ENCODE measurements at places on chromosomes 5 and 9. TPM values are rescaled to one million over a fixed set of nuclear protein-coding genes. Genes with fewer than 3 reads are reported as not detected.

The NCS1 gene
- total RNA-seq, result 11.5 TPM

The SLC45A2 gene
- 0.16 TPM for total RNA-seq

The SLC24A2 gene
- total RNA-seq, result not detected

The SHISAL2B gene
- total RNA-seq, result not detected

The HSPA4 gene
- total RNA-seq, result 68.0 TPM

The PRXL2C gene
- 25.3 TPM for total RNA-seq

The QRFP gene
- total RNA-seq, result not detected

The CNTLN gene
- total RNA-seq, result 5.3 TPM

The DOCK2 gene
- total RNA-seq, result 12.1 TPM

The PCDHGB1 gene
- total RNA-seq, result 3.2 TPM

The IL5 gene
- total RNA-seq, result not detected

The TSSK1B gene
- not detected for total RNA-seq

DNA sequence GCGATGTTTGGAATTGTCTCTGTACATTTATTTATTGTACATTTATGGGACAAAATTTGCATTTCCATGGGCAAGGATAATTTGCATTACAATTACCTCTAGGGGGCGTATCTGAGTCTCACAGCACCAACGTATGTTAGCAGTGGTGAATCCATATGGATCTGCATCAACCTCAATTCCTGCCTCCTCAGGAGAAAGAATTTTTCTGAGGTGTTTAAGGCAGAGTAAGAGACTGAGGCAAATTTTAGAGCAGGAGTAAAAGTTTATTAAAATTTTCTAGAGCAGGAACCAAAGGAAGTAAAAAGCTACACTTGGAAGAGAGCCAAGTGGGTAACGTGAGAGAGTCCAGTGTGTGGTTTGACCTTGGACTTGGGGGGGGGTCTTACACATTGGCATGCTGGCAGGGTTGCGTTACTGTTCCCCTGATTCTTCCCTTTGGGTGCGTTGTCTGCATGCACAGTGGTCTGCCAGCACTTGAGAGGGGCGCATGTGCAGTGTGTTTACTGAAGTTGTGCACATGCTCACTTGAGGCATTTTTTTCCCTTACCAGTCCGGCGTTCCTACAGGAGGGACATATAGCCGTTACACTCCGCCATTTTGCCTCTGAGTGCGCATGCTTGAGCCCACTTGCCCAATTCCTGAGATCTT, 21.0 kb upstream of the RAB14 start:
- DNase-seq, result no peak

DNA sequence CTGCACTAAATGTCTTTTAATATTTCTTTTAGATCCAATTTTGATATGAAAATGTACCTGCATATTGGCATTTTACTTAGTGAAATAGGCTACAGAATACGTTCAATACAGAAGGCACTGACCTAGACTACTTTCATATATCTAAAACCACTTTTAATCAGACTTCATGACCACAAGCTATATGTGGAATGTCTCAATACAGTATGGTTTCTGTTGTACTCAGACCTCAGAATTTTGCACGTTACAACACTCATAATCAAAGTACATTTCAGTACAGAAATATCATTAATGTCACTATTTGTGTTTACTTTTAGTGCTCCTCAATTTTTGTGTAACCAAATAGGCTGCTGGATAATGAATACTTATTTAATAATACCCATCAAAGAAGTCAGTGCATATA, 74.8 kb downstream of the MEF2C start:
- no peak for DNase-seq

- no peak for DNase-seq
Measured at GRCh38 chr9:94606646-94607422, 13.2 kb upstream of the FBP2 start.

- peak; percentile 25 for DNase-seq
Measured at GRCh38 chr5:13251623-13252376, 692.7 kb downstream of the DNAH5 start.

DNA sequence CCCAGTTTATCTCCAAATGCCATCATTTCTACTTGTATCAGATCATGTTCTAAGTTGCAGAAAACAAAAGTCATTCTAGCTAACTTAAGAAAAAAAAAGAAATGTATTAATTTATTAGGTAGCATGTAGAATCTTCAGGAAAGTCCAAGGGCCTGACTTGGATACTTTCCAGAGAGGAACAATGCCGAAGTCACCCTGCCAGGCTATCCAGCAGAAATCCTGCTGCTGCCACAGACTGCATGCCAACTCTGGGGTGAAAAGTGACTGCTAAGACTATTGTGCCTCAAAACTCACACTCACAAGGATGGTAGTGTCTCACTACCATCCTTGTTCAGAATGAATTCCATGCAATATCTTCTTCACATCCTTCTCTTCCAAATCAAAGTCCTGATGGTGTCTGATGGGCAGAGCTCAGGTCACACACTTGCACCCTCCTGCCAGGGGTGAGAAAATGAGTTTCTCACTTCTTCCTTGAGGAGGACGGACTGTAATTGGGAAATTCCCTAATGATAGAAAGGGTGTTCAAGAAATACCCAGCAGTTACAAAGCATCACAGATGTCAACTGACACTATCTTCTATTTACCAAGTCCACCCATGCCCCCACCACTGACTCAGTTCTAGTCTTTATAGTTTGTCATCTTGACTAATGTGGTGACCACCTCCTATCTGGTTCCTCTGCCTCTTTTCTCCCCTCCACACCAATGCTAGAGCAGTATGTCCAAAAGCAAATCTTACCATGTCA, 279.4 kb downstream of the CWC27 start:
- no peak for DNase-seq

GRCh38 chr5:176704817-176705216, 57.5 kb downstream of the TSPAN17 start:
- no peak for DNase-seq

DNA sequence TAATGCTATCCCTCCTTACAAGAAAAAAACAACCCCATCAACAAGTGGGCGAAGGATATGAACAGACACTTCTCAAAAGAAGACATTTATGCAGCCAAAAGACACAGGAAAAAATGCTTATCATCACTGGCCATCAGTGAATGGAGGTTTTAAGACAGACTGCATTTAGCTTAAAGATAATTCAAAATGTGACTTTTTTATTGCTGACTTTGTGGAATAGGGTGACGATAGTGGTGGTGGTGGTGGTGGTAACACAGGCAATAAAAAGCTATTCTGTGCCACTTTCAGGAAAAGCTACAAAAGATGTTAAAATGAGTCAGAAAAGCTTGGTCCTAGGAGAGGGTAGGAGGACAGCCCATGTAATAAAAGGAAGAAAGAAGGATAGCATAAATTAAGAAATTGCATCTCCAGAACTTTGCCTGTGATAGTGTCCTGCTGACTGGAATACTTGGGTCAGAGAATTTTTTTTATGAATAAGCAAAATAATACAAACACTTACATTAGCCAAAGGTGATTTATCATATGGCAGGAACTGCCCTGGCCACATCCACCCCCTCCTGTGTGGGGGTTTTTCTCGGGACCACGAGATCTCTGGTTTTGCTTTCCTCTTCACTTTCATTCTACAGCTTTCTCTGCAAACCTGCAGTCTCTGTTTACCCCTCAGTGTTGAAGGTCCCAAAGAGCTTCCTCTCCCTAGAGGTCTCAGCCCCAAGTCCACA, 186.7 kb downstream of the DRD1 start:
- no peak for DNase-seq

GRCh38 chr9:32378496-32378895, 5.9 kb upstream of the ACO1 start:
- DNase-seq, result no peak

GRCh38 chr5:10257870-10258269, 7.8 kb downstream of the CCT5 start:
- DNase-seq, result no peak

DNA sequence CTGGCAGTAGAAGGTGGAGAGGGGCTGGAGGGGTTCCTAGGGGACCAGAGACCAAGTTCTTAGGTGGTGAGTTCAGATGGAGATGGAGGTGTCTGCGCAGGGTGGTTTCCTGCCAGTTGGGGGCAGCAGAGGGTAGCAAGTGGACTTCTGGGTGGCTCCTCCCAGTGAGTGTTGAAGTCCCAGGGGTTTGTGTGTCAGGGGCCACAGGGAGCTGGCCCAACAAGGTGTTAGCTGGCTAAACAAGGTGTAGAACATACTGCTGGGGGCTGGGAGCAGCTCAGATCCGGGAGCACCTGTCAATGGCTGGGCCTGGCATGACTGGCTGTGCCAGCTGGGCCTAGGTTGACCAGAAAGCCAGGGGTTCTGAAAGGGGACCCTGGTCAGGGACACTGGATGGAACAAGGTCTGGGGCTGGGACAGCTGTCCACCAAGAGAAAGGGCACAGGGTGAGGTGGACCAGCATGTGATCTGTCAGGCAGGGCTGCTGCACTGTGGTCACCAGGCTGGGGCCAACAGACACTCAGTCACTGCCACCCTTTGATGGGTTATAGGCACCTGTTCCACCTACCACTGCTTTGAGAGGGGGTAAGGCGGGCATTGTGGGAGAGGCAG, 35.6 kb downstream of the DAB2IP start:
- DNase-seq, result peak; percentile 78

- DNase-seq, result no peak
Measured at GRCh38 chr5:142870532-142871362, 100.6 kb downstream of the ARHGAP26 start.

DNA sequence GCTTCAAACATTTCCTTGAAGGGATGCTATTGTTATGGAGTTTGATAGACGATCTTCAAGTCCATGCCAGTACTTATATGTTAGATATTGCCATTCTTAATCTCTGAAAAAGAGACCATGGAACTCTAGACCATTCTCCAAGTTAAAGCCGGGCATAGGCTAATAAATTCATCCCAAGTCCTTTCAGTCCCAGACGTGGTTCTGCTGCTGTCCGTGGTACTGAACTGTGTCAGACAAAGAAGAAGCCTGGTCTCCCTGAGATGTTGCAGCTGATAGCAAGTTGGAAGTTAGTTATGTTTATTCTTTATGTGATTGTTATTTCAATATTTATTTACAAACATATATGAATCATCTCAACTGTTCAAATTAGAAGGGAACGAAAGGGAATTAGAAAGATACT, 158.7 kb downstream of the NMUR2 start:
- DNase-seq, result peak; percentile 33

GRCh38 chr9:129500161-129500862, 120.6 kb downstream of the C9orf50 start:
- peak; percentile 34 for DNase-seq

GRCh38 chr5:82151662-82152061, 126.5 kb downstream of the RPS23 start:
- DNase-seq, result no peak

DNA sequence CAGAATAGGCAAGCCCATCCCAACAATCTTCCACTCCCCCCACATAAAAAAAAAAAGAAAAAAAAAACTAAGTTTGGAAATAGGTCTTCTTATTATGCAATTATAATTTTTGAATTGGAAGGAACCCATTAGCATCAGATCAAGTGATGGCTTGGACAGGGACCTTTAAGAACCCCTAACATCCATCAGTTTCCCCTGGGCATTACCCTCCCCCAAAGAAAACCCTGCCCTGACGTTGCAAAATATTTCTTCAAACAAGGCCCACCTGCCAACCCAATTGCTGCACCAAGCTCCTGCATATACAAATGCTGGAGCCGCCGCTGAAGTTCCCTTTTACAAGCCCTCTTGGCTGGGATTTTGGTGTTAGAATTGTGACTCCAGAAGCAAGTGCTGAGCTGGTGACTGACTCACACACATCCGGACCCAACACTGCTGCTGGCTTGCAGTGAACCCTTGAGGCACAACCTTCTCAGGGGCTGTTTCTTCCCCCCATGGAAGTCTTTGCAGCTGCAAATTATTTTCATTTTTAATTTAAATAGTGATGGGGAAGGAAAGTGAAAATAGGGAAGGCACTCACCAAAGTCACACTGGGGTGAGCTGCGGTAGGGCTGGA, 56.1 kb upstream of the AFAP1L1 start:
- DNase-seq, result peak; percentile 64

GRCh38 chr5:103674251-103674650, 111.7 kb upstream of the NUDT12 start:
- no peak for DNase-seq

DNA sequence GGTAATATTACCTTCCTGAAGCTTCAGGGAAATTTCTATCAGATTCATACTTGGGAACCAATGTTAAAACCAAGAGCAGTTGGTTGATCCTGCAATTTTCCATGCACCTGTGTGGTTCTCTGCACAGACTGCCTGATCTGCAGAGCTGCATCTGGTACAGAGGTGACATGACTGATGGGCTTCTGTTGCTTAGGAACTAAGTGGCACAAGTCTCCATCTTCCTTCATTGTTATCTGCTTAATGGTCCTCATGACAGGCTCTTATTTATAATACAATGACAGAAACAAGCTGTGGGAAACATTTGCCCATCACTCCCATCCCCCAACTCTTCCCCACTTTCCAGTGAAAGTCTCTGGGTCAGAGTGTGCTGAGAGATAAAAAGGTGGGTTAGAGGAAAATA, 799.1 kb downstream of the TAF11L14 start:
- no peak for DNase-seq

DNA sequence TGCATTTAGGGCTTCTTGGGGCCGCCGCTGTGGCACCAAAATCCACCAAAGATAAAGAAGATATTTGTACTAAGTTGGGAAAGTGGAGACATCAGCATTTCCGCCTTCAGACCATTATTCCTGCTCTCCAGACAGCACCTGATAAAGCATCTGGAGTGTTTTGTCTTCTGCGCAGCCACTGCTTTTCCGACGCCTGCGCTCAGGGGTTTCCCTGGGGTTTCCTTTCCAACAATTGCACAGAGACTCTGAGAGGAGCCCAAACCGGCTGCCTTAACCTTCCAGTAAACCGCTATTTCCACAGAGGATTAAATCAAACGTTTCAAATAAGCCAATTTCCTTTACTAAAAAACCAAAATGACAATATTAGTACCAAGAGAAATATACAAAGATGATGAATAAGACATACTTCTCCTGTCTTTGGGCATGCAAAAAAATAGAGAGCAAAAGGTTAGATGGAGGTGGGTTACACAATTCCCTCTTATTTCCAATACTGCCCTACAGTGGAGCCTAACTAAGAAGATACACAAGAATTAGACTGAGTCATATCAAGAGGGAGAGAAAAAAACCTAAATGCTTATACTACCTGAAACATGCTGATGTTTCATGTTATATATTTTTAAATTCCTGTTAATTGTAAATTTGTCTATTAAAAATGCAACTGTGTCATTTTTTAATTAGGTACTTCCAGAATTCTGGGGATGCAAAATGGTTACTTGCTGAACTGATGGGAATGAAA, 98.4 kb downstream of the MAPKAP1 start:
- no peak for DNase-seq

- DNase-seq, result no peak
Measured at GRCh38 chr5:45402804-45403455, 293.2 kb downstream of the HCN1 start.

GRCh38 chr5:33409435-33410170, 31.2 kb upstream of the TARS1 start:
- DNase-seq, result no peak

GRCh38 chr5:9775339-9775738, 145.2 kb upstream of the TAS2R1 start:
- no peak for DNase-seq

DNA sequence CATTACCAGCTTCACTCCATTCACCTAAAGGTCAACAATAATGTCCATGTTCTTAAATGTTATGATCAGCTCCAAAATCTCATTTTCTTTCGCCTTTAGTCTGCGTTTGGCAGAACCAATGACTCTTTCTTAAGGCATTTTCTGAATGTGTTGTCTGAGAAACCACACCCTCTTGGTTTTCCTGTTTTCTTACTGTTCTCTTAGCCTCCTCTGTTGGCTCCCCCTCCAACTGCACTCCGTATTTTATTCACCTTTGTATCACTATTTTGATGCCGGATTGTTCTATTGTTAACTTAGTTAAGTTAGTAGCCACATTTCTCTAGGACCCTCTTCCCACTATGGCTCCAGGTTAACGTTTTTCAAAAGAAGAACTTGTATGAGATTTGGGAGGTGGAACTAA, 185.6 kb downstream of the DMAC1 start:
- DNase-seq, result no peak

Measured in left cardiac atrium (tissue), 4 donors.